Gastroesophageal sphincter (tissue), 4 donors: ENCODE measurements at places on chromosomes 3 and 15.
A peak's percentile ranks its signal among the peaks of the same experiment; 100 is the strongest.

GRCh38 chr3:181133832-181134231, 144.3 kb upstream of the DNAJC19 start:
- no peaks in the 10 kb centered on the region for H3K27me3 ChIP-seq
- H3K4me3 ChIP-seq: no peak overlapping the region
- no peaks in the 10 kb centered on the region for H3K4me1 ChIP-seq
- no peaks in the 10 kb centered on the region for H3K36me3 ChIP-seq
- no peak overlapping the region for H3K27ac ChIP-seq

DNA sequence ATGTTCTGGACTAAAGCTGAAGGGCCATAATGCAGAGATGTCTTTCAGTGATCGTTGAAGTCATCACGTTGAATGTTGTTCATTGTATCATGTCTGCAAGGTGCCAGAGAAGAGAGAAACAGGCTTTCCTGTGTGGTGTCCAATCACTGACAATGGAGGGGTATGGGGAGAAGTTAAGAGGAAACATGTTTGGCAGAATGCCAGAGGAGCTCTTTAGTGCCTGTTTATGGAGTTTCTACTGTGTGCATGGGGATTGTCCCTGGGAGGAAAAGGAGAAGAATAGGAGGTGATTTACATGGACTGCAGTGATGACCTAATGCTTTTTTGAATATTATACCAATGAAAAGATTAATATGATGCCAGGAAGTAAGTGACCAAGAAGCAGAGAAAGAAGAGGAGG, 11.7 kb downstream of the SCAANT1 start:
- H3K27me3 ChIP-seq: no peaks in the 10 kb centered on the region
- no peak overlapping the region for H3K4me3 ChIP-seq
- ATAC-seq: no peak
- H3K27ac ChIP-seq: no peak overlapping the region
- peaks cover 4% of the 10 kb centered on the region for H3K4me1 ChIP-seq
- H3K36me3 ChIP-seq: no peaks in the 10 kb centered on the region

GRCh38 chr3:49410066-49410845, 1.5 kb downstream of the RHOA start:
- H3K4me1 ChIP-seq: peaks cover 80% of the 10 kb centered on the region
- peak overlapping the region; percentile 72 for H3K4me3 ChIP-seq
- ATAC-seq: no peak
- peak overlapping the region; percentile 100 for H3K27ac ChIP-seq
- no peaks in the 10 kb centered on the region for H3K36me3 ChIP-seq

GRCh38 chr15:92306663-92307062, 87.0 kb upstream of the ST8SIA2 start:
- no peak overlapping the region for H3K27ac ChIP-seq
- no peak for ATAC-seq
- H3K36me3 ChIP-seq: no peaks in the 10 kb centered on the region
- H3K4me3 ChIP-seq: no peak overlapping the region

GRCh38 chr3:39432342-39432741, 25.8 kb downstream of the RPSA start:
- ATAC-seq: no peak
- no peak overlapping the region for H3K27ac ChIP-seq
- no peaks in the 10 kb centered on the region for H3K27me3 ChIP-seq
- H3K4me3 ChIP-seq: no peak overlapping the region
- peaks cover 6% of the 10 kb centered on the region for H3K4me1 ChIP-seq
- H3K36me3 ChIP-seq: no peaks in the 10 kb centered on the region
